ENCODE measurements at places on chromosomes 1 and 21.
A peak's percentile ranks its signal among the peaks of the same experiment; 100 is the strongest.

DNA sequence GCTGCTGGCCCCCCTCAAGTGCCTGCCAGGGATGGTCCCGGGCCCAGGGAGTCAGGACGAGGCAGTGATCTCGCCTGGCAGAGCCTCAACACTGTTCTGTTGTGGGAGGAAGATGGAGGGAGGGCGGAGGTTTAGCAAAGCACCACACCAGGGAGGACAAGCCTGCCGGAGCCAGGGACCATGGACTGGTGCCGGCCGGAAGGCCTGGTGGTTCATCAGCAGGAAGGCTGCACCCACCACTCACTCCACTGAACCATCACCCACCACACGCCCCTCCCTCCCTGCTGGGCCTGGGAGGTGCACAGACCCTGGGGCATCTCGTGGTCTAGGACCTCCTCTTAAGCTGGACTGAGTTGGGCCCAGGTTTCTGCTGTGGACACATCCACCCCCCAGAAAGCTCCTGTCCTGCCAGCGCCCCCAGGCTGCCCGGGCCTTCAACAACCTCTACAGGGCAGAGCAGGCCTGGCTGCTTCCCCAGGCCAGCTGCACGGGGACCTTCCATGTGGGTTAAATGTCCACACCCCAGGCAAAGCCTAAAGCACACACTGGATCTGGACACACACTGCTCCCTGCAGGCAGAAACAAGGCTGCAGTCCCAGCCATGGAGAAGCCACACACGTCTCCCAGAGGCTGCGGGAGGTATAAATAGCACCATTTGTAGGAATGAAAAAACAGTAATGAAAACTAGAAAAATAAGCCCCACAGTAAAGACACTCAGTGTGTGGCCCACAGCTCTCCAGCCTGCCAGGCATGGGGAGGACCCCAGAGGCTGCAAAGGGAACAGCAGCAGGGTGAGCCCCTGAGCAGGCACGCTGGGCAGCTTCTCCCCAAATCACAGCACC, 10.4 kb upstream of the TMEM240 start:
- DNase-seq = no peak

- no peak for DNase-seq
Observed at GRCh38 chr1:189022015-189022414, 1455.6 kb downstream of the BRINP3 start.

DNA sequence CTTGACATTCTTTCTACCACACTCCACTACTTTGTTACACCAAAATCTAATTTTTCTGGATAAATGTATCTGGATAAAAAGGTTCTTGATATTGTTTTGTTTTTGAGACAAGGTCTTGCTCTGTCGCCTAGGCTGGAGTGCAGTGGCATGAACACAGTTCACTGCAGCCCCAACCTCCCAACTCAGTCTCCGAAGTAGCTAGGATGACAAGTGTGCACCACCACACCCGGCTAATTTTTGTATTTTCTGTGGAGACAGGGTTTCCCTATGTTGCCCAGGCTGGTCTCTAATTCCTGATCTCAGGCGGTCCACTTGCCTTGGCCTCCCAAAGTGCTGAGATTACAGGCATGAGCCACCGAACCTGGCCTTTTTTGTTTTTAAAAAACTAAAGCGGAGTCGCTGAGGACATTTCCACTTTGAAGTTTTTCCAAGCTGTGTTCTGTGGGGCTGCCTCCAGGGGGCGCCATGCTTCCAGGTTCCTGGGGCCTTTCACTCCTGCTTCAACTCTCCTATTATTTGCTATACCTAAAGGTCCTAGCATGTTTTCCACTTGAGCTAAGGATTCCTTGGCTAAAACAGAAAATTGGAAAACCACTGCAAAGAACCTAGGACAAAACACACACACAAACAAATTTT, 14.1 kb upstream of the NCMAP start:
- peak; percentile 38 for DNase-seq

- no peak for DNase-seq
Observed at GRCh38 chr1:51484591-51484990, 34.5 kb downstream of the EPS15 start.

DNA sequence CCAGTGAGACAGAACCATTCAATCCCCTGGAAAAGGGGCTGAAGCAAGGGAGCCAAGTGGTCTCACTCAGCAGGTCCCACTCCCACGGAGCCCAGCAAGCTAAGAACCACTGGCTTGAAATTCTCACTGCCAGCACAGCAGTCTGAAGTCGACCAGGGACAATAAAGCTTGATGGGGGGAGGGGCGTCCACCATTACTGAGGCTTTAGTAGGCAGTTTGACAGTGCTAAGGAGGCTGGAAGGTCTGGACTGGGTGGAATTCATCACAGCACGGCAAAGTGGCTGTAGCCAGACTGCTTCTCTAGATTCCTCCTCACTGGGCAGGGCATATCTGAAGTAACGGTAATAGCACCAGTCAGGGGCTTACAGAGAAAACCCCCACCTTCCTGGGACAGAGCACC, 105.4 kb upstream of the GORAB start:
- no peak for DNase-seq

GRCh38 chr1:99639945-99640344, 6.0 kb upstream of the PALMD start:
- DNase-seq = no peak

- peak; percentile 13 for DNase-seq
Observed at GRCh38 chr1:199585392-199585791, 442.1 kb upstream of the NR5A2 start.

DNA sequence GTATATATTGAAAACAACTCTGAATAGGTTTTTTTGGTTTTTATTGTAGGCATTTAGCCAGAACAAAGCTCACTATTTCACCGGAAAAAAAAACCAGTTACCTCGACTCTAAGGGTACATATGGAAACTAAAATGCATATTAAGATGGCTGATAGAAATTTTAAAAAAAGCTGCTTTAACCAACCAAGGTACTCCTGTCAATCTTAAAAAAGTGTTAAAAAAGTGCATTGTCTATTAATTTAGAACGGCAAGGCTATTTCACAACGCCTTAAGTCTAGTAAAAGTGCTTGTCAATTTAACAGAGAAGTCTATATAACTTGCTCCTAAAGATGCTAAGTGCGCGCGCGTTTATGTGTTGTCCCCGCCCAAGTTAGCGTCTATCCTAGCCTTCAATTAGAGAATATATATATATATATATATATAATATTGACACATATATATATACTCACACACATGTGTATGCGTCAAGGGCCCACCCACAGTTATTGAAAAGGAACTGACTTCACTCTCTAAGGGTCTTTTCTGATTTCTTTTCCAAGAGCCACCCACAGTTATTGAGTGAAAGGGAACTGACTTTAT, 934 bp downstream of the ASPM start:
- DNase-seq = peak; percentile 21

DNA sequence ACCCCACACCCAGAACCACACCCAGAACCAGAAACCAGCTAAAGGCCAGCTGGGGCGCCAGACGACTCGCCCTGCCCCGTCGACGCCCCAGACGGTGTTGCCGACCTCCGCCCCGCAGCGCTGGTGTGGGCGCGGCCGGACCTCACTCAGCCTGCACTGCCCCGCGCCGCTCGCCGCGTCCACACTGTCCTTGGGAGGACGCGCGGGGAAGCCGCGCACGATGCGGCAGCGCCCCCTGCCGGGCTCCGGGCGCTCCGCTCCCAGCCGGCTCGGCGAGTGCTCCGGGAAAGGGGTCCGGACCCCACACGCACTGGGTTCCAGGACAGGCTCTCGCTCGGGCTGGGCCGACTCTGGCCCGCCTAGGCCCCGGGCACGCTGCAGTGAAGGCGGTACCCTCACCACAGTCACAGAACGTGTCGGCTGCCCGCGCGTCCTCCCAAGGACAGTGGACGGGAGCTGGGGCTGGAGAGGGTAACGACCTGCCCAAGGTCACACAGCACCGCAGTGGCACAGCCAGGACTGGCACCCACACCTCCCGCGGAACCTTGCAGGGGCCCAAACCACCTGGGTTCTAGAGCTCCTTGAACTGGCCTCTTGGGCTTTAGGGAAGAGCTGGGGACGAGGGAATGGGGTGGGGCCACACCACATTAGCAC, 90.2 kb downstream of the DMRTA2 start:
- DNase-seq = peak; percentile 85

GRCh38 chr1:183609759-183610452, 19.6 kb upstream of the NCF2 start:
- DNase-seq = no peak

- no peak for DNase-seq
Observed at GRCh38 chr1:145757420-145757819, 38.1 kb downstream of the CD160 start.

GRCh38 chr21:33684923-33685560, 42.7 kb downstream of the ITSN1 start:
- DNase-seq = no peak

DNA sequence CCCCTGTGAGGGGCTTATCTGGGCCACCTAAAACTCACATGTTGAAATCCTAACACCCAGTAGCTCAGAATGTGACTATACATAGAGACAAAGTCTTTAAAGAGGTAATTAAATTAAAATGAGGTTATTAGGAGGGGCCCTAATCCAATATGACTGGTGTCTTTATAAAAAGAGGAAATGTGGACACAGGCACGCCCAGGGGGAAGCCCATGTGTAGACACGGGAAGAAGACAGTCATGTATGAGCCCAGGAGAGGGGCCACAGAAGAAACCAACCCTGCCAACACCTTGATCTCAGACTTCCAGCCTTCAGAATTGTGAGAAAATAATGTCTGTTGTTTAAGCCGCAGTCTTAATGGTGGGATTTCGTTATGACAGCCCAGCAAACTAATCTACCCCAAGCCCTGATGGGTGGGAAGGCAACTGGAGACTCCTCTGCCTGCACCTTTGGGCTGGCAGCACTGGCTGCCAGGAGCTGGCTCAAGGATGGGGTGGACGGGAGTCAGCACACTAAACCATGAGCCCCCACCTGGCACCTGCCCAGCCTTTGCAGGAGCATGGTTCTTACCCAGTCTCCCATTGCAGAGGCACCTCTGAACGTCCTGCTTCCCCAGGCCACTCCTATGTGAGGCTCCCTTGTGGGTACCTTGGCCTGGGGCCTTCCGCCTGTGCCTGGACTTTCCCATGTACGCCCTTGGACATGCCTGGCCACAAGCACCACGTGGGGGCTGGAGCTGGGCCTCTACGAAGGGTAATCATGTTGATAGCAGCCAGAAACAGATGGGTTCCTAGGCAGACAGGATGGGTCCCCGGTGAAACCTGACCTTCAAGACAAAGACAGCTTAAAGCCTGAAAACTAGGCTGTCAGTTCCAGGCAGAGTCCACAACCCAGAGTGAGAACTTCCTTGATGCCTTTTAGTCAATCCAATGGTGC, 57.1 kb upstream of the DMRTB1 start:
- peak; percentile 68 for DNase-seq

GRCh38 chr1:19096036-19096833, 113.8 kb downstream of the UBR4 start:
- DNase-seq = peak; percentile 24

GRCh38 chr1:179637211-179637860, 45.7 kb downstream of the TDRD5 start:
- DNase-seq = no peak

DNA sequence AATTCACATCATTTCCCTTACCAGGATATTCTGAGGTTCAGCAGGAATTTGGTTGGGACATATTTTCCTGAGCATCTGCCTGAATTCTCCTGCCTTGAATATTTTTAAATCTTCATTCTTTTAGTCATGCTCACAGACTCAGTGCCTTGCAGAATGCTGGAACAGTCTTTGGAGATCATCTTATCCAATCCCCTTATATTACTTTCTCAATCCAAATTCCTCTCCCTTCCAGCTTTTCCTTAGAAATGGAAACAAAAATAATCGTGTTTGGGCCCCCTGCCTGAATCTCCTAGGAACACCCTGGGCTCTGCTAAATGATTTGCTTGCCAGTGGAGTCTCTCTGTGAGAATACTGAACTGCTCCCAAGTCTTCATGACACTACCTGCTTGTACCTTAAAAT, 38.4 kb downstream of the LHX8 start:
- DNase-seq = no peak

DNA sequence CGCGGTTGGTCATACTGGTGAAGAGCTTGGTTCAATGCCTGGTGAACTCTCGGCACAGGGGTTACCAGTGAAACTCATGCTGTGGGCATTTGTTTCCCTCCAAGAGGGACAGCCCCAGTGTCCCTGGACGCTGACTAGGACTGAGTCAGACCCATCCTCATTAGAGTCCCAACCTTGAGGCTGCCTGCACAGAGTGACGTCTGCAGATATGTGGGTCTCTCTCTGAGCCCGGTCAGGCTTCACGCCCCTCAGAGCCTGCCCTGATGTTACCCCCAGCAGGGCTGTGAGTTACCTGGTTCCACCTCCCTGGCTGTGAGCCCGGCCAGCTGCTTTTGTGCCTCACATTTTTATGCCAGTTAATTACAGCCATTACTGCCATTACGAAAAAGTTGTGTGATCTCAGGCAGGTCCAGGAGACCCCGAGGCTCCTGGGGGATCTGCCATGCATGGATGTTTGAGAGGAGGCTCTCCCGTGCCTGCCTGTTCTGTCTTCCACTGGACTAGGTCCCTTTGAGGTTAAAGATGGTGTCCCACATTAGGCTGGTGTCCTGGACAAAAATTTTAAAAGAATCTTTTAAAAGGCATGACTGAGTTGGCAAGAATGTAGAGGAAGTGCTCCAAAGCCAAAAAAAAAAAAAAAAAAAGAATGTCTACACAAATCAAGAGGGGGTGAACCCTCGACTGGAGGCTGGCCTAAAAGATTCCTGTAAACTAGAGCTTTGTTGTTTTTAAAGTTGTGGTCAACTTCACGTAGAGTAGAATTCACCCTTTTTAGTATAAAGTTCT, 36.6 kb upstream of the PADI1 start:
- DNase-seq = no peak

GRCh38 chr1:59691261-59691660, 123.5 kb upstream of the HOOK1 start:
- no peak for DNase-seq

GRCh38 chr1:63866084-63866483, 92.3 kb downstream of the ROR1 start:
- DNase-seq = no peak

- DNase-seq = no peak
Observed at GRCh38 chr21:38798081-38798480, 7.6 kb upstream of the ETS2 start.

DNA sequence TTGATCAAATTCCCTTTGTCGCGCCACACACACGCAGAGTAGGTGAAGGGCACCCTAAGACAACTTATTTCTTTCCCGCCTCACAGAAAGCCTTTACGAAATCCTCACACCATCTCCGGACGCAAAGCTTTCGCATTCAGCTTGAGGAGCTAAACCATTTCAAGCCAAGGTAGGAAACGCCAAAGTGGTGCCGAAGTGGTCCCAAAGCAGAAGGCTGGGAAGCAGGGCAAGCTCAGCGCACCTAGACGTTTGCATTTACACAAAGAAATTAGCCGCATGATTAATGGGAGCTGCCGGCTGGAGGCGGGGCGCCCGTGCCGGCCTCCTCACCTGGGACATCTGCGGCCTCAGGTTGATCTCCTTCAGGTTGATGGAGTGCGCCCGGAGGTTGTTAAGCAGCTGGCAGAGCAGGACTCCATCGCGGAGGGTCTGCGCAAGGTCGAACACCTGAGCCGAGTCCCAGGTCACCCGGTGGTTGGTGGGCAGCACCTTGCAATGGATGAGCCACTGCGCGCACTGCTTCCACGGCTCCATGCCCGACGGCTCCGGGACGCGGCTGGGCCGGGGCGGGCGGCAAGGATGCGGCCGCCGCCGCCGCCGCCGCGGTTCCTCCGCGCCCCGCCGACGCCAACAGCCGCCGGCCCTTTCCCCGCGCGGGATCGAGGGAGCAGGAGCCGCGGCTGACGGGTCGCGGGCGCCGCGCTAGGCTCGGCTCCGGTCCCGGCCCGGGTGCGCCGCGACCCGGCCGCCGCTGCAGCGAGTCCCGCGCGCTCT, 457 bp downstream of the VAV3 start:
- DNase-seq = no peak

GRCh38 chr1:24544239-24544638, 11.6 kb upstream of the NCMAP start:
- no peak for DNase-seq

Data from suppressor macrophage (primary cell).